SJCRH30 (cell line): ENCODE measurements at places on chromosomes 7 and 10. TPM values are rescaled to one million over a fixed set of nuclear protein-coding genes. Genes with fewer than 3 reads are reported as not detected.

The ACTR3C gene
- 1.7 and 4.6 TPM in 2 replicates for total RNA-seq

GRCh38 chr10:96093948-96094347 lies 36.1 kb upstream of the ZNF518A start:
- no peaks in the 10 kb centered on the region for H3K27me3 ChIP-seq
- no peaks in the 10 kb centered on the region for H3K36me3 ChIP-seq
- DNase-seq: no peak
- H3K4me3 ChIP-seq: no peak overlapping the region

The HOXA6 gene
- 3.8 and 4.6 TPM in 2 replicates for total RNA-seq

DNA sequence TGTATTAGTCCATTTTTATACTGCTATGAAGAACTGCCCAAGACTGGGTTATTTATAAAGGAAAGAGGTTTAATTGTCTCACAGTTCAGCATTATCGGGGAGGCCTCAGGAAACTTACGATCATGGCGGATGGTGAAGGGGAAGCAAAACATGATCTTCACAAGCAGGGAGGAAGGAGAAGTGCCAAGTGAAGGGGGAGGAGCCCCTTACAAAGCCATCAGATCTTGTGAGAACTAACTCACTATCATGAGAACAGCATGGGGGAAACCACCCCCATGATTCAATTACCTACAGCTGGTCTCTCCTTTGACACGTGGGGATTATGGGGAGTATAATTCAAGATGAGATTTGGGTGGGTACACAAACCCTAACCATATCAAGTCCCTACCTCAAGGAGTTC lies 85.4 kb downstream of the JAZF1 start:
- H3K27ac ChIP-seq: no peak overlapping the region
- no peak for DNase-seq
- no peak overlapping the region for H3K4me3 ChIP-seq
- H3K4me1 ChIP-seq: peaks cover 3% of the 10 kb centered on the region
- no peaks in the 10 kb centered on the region for H3K36me3 ChIP-seq

DNA sequence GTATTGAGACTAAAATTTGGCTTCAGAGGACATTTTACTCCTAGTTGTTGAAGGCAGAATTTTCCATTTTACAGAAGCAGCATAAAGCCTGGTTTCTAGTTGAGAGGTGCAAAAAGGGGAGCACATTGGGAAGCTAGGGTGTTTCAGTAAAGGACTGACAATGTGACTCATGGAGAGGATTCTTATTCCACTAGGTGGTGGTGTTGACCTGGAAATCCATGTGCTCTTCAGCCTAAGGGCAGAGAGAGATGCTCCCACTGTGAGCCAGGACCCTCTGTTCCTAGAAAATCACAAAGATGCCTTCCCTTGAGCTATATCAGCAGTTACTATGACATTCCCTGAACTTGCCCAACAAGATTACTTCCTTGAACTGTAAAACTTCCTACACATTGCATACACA lies 687.8 kb downstream of the IPMK start:
- no peaks in the 10 kb centered on the region for H3K36me3 ChIP-seq
- H3K4me1 ChIP-seq: no peaks in the 10 kb centered on the region
- H3K27ac ChIP-seq: no peak overlapping the region
- no peaks in the 10 kb centered on the region for H3K27me3 ChIP-seq
- peak; percentile 35 for DNase-seq

The CYP3A7 gene
- total RNA-seq: 0.12 TPM in 1 of 2 replicates, not detected in the other

The CLRN3 gene
- total RNA-seq: not detected in 2 replicates

The RAB19 gene
- total RNA-seq: not detected in 2 replicates

The AGR3 gene
- total RNA-seq: not detected in 2 replicates
